Upper lobe of left lung (tissue), 6 donors: ENCODE measurements at places on chromosomes 1 and 21. TPM values are rescaled to one million over a fixed set of nuclear protein-coding genes. Genes with fewer than 3 reads are reported as not detected.
A peak's percentile ranks its signal among the peaks of the same experiment; 100 is the strongest.

The DISP3 gene
- total RNA-seq, result 0.09 TPM

The TMEM269 gene
- 0.07 TPM for total RNA-seq

The BSND gene
- total RNA-seq, result not detected

The KCNA3 gene
- total RNA-seq, result 17.9 TPM

The CFHR1 gene
- not detected for total RNA-seq

The VHLL gene
- total RNA-seq, result not detected

The PIGK gene
- 27.7 TPM for total RNA-seq

The DEDD gene
- 33.1 TPM for total RNA-seq

The AXDND1 gene
- total RNA-seq, result not detected

The F13B gene
- not detected for total RNA-seq

The KRTAP19-2 gene
- not detected for total RNA-seq

The TCEA3 gene
- 39.2 TPM for total RNA-seq

- H3K36me3 ChIP-seq, result peaks cover 5% of the 10 kb centered on the region
- no peak overlapping the region for H3K4me3 ChIP-seq
- no peaks in the 10 kb centered on the region for H3K4me1 ChIP-seq
- no peaks in the 10 kb centered on the region for H3K27me3 ChIP-seq
- no peak for DNase-seq
Measured at GRCh38 chr1:213003256-213003655, 12.4 kb downstream of the ANGEL2 start.

DNA sequence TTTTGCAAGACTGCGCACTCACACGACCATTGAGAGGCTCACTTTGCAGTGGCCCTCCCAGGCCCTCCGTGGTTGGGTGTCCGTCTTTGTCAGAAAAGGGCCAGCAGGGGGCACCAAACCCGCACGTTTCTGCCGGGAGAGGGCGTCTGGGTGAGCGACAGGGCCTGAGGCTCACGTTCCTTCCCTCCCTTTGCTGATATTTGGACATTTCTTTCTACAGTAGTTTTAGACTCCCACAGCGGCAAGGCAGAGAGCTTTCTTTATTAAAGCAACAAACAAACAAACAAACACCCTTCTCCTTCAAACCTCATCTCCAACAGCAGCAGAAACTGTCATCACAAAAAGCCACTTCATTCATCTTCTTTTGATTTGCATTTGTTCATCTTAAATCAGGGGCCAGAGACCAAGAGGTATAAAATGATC is 79.2 kb upstream of the WDR26 start:
- H3K27me3 ChIP-seq, result no peaks in the 10 kb centered on the region
- no peak overlapping the region for H3K4me3 ChIP-seq
- H3K27ac ChIP-seq, result no peak overlapping the region
- no peaks in the 10 kb centered on the region for H3K36me3 ChIP-seq

GRCh38 chr1:48870596-48870995 is 93.9 kb upstream of the BEND5 start:
- DNase-seq, result no peak
- no peak overlapping the region for H3K4me3 ChIP-seq
- no peaks in the 10 kb centered on the region for H3K4me1 ChIP-seq
- no peak overlapping the region for H3K27ac ChIP-seq
- no peaks in the 10 kb centered on the region for H3K36me3 ChIP-seq

DNA sequence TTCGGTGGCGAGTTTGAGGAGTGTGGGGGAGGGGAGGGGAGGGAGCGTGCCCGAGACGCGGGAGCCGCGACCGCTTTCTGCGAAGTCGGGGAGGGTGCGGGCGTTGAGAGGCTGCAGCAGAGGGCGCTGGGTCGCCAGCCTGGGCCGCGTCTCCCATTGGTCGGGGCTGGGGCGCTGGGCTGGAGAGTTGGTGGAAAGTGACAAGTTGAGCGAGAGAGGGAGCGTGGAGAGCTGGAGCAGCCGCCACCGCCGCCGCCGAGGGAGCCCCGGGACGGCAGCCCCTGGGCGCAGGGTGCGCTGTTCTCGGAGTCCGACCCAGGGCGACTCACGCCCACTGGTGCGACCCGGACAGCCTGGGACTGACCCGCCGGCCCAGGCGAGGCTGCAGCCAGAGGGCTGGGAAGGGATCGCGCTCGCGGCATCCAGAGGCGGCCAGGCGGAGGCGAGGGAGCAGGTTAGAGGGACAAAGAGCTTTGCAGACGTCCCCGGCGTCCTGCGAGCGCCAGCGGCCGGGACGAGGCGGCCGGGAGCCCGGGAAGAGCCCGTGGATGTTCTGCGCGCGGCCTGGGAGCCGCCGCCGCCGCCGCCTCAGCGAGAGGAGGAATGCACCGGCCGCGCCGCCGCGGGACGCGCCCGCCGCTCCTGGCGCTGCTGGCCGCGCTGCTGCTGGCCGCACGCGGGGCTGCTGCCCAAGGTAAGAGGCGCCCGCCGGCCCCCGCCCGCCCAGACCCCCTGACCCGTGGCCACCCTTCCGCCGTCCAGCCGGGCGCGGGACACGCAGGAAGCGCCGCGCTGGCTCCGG is at the start of gene ROR1:
Gene ROR1, plus strand, starts transcription at position 203 of the 802 bp plus-strand sequence.
- peaks cover 25% of the 10 kb centered on the region for H3K4me1 ChIP-seq
- peak within 1 kb of the TSS; percentile 89 for H3K27ac ChIP-seq
- peak within 1 kb of the TSS; percentile 71 for H3K4me3 ChIP-seq
- DNase-seq, result peak; percentile 88
- H3K27me3 ChIP-seq, result no peaks in the 10 kb centered on the region

- no peak overlapping the region for H3K4me3 ChIP-seq
- H3K27ac ChIP-seq, result no peak overlapping the region
- no peaks in the 10 kb centered on the region for H3K27me3 ChIP-seq
- DNase-seq, result no peak
Measured at GRCh38 chr1:153597206-153597605, 15.7 kb downstream of the S100A16 start.

- H3K4me3 ChIP-seq, result no peak overlapping the region
- H3K27me3 ChIP-seq, result no peaks in the 10 kb centered on the region
- H3K4me1 ChIP-seq, result peaks cover 34% of the 10 kb centered on the region
Measured at GRCh38 chr1:10639775-10640578, 156.5 kb downstream of the CASZ1 start.

- H3K4me3 ChIP-seq, result no peak overlapping the region
- no peak for DNase-seq
- no peaks in the 10 kb centered on the region for H3K36me3 ChIP-seq
- no peaks in the 10 kb centered on the region for H3K4me1 ChIP-seq
Measured at GRCh38 chr1:88016947-88017346, 667.1 kb upstream of the PKN2 start.

GRCh38 chr1:2210084-2210653 is 15.6 kb upstream of the FAAP20 start:
- no peaks in the 10 kb centered on the region for H3K36me3 ChIP-seq
- H3K27ac ChIP-seq, result peak overlapping the region; percentile 86
- no peak overlapping the region for H3K4me3 ChIP-seq
- DNase-seq, result no peak
- H3K27me3 ChIP-seq, result no peaks in the 10 kb centered on the region

- no peak overlapping the region for H3K4me3 ChIP-seq
- H3K27ac ChIP-seq, result peak overlapping the region; percentile 47
- no peaks in the 10 kb centered on the region for H3K36me3 ChIP-seq
- peaks cover 43% of the 10 kb centered on the region for H3K4me1 ChIP-seq
- no peaks in the 10 kb centered on the region for H3K27me3 ChIP-seq
- no peak for DNase-seq
Measured at GRCh38 chr1:183817576-183818288, 12.8 kb downstream of the RGL1 start.

DNA sequence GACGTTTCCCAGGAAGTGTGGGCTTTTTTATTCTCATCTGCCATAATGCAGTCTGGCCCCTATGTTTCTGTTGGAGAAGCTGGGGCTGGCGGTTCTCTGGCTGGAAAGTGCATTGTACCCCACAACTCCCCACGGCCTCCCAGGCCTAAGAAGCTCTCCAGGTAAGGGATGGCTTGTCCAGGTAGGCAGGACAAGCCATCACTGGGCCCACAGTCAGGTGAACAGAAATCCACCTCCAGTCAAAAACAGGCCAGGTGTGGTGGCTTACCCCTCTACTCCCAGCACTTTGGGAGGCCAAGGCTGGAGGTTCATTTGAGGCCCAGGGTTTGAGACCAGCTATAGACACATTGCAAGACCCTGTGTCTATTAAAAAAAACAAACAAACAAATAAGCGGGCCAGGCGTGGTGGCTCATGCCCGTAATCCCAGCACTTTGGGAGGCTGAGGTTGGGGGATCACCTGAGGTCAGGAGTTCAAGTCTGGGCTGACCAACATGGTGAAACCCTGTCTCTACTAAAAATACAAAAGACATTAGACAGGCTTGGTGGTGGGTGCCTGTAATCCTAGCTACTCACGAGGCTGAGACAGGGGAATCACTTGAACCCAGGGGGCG is 3.1 kb upstream of the WNT9A start:
- H3K4me3 ChIP-seq, result no peak overlapping the region
- no peaks in the 10 kb centered on the region for H3K27me3 ChIP-seq
- DNase-seq, result peak; percentile 15
- H3K36me3 ChIP-seq, result no peaks in the 10 kb centered on the region
- H3K27ac ChIP-seq, result no peak overlapping the region

GRCh38 chr1:9193233-9193625 is 41.3 kb upstream of the H6PD start:
- H3K27ac ChIP-seq, result no peak overlapping the region
- H3K36me3 ChIP-seq, result no peaks in the 10 kb centered on the region
- H3K27me3 ChIP-seq, result peaks cover 7% of the 10 kb centered on the region

- H3K36me3 ChIP-seq, result no peaks in the 10 kb centered on the region
- no peak overlapping the region for H3K4me3 ChIP-seq
- H3K4me1 ChIP-seq, result no peaks in the 10 kb centered on the region
- H3K27me3 ChIP-seq, result no peaks in the 10 kb centered on the region
Measured at GRCh38 chr1:173009597-173009996, 41.1 kb downstream of the TNFSF18 start.

- no peaks in the 10 kb centered on the region for H3K27me3 ChIP-seq
- H3K36me3 ChIP-seq, result no peaks in the 10 kb centered on the region
- DNase-seq, result no peak
- H3K27ac ChIP-seq, result no peak overlapping the region
- peaks cover 4% of the 10 kb centered on the region for H3K4me1 ChIP-seq
Measured at GRCh38 chr1:227559499-227559898, 3.9 kb upstream of the ZNF678 start.

DNA sequence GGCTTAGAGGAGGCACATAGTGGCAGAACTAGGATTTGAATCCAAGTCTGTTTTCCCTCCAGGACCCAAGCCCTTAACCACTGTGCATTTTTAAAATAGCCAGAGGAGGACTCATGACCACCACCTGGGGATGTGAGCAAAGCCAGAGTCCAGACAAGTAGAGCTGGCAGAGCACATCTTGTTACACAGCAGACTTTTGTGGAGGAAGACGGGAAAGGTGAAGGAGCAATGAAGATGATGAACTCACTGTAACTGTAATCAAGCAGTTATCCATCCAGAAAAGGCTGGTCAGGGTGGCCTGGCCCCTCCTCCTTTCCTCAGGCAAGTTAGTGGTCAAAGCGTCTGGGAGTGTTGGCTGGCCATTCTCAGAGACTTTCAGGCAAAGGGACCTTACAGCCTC is 50.9 kb downstream of the SLC44A3 start:
- H3K4me1 ChIP-seq, result no peaks in the 10 kb centered on the region
- H3K4me3 ChIP-seq, result no peak overlapping the region
- no peaks in the 10 kb centered on the region for H3K36me3 ChIP-seq
- no peaks in the 10 kb centered on the region for H3K27me3 ChIP-seq

GRCh38 chr1:181438013-181438412 is 45.3 kb upstream of the CACNA1E start:
- H3K27me3 ChIP-seq, result no peaks in the 10 kb centered on the region
- DNase-seq, result no peak
- H3K4me3 ChIP-seq, result no peak overlapping the region
- no peaks in the 10 kb centered on the region for H3K4me1 ChIP-seq

GRCh38 chr1:203557390-203557789 is 63.4 kb downstream of the OPTC start:
- H3K4me1 ChIP-seq, result peaks cover 10% of the 10 kb centered on the region
- no peak overlapping the region for H3K4me3 ChIP-seq
- no peaks in the 10 kb centered on the region for H3K27me3 ChIP-seq
- no peaks in the 10 kb centered on the region for H3K36me3 ChIP-seq
- DNase-seq, result no peak
- peak overlapping the region; percentile 22 for H3K27ac ChIP-seq

DNA sequence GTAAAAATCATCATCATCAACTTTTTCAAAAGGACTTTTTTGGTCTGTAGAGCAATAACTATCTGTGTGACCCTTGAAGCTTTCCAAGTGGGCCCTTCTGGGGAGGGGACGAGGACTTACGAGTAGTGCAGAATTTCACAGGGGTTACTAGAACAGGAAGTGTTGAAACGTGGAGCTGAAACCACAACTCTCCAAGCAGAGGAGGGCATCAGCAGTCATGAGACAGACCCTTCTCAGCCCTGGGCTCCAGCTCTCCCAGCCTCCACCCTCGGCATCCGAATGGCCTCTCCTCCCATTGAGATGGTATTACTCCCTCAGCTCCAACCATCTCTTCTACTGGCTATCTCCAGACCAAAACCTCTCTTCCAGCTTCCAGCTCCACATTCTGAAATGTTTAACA is 3.6 kb downstream of the FAM89A start:
- DNase-seq, result no peak
- H3K27me3 ChIP-seq, result no peaks in the 10 kb centered on the region
- no peak overlapping the region for H3K4me3 ChIP-seq
- no peaks in the 10 kb centered on the region for H3K36me3 ChIP-seq
- peaks cover 43% of the 10 kb centered on the region for H3K4me1 ChIP-seq

- peak overlapping the region; percentile 31 for H3K4me3 ChIP-seq
Measured at GRCh38 chr1:904310-904950, 19.3 kb upstream of the SAMD11 start.

- no peak overlapping the region for H3K27ac ChIP-seq
- H3K4me3 ChIP-seq, result no peak overlapping the region
- no peaks in the 10 kb centered on the region for H3K4me1 ChIP-seq
- no peak for DNase-seq
- H3K36me3 ChIP-seq, result no peaks in the 10 kb centered on the region
Measured at GRCh38 chr1:171965777-171966176, 124.5 kb downstream of the DNM3 start.

GRCh38 chr1:14997646-14998276 is 155.8 kb upstream of the TMEM51 start:
- H3K27ac ChIP-seq, result no peak overlapping the region
- H3K36me3 ChIP-seq, result no peaks in the 10 kb centered on the region

GRCh38 chr21:22871692-22872091 is 1873.5 kb downstream of the NCAM2 start:
- H3K27me3 ChIP-seq, result no peaks in the 10 kb centered on the region
- no peaks in the 10 kb centered on the region for H3K4me1 ChIP-seq
- no peak overlapping the region for H3K27ac ChIP-seq
- H3K36me3 ChIP-seq, result no peaks in the 10 kb centered on the region
- H3K4me3 ChIP-seq, result no peak overlapping the region

- H3K4me3 ChIP-seq, result peak overlapping the region; percentile 20
- H3K27ac ChIP-seq, result no peak overlapping the region
- no peak for DNase-seq
- H3K27me3 ChIP-seq, result no peaks in the 10 kb centered on the region
- H3K4me1 ChIP-seq, result peaks cover 20% of the 10 kb centered on the region
- no peaks in the 10 kb centered on the region for H3K36me3 ChIP-seq
Measured at GRCh38 chr1:107788206-107789202, 176.5 kb downstream of the VAV3 start.

- DNase-seq, result no peak
- H3K27ac ChIP-seq, result no peak overlapping the region
- no peak overlapping the region for H3K4me3 ChIP-seq
- no peaks in the 10 kb centered on the region for H3K27me3 ChIP-seq
Measured at GRCh38 chr1:197096137-197096536, 29.1 kb upstream of the F13B start.

- H3K36me3 ChIP-seq, result no peaks in the 10 kb centered on the region
- H3K27me3 ChIP-seq, result no peaks in the 10 kb centered on the region
- H3K4me3 ChIP-seq, result no peak overlapping the region
- peak overlapping the region; percentile 35 for H3K27ac ChIP-seq
- peaks cover 15% of the 10 kb centered on the region for H3K4me1 ChIP-seq
Measured at GRCh38 chr1:9061252-9061960, 8.0 kb downstream of the SLC2A5 start.

- DNase-seq, result no peak
- H3K4me3 ChIP-seq, result no peak overlapping the region
- no peaks in the 10 kb centered on the region for H3K27me3 ChIP-seq
- H3K36me3 ChIP-seq, result peaks cover 7% of the 10 kb centered on the region
Measured at GRCh38 chr1:119617751-119618691, 30.0 kb downstream of the ZNF697 start.
